ENCODE measurements at places on chromosomes 7 and 10. TPM values are rescaled to one million over a fixed set of nuclear protein-coding genes. Genes with fewer than 3 reads are reported as not detected.

DNA sequence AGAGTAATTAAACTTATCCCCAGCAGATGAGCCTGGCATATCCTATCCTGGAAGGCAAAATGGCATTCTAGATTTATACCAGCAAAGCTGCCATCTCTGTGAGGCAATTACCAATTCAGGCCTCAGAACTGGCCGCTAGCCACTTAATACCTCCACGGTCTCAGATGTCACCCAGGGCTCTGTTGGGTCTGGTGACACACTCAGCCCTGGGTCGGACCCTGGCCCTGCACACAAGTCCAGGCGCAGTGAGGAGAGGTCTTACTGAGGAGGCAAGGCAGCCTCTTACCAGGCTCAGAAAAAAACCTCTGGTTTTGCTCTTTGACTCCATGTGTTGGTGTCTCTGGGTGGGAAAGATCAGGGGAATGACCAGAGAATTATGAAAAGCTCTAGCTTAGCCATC, 186.6 kb downstream of the EMX2 start:
- DNase-seq, result no peak

- no peak for DNase-seq
Measured at GRCh38 chr10:48214716-48215485, 59.6 kb downstream of the FRMPD2 start.

DNA sequence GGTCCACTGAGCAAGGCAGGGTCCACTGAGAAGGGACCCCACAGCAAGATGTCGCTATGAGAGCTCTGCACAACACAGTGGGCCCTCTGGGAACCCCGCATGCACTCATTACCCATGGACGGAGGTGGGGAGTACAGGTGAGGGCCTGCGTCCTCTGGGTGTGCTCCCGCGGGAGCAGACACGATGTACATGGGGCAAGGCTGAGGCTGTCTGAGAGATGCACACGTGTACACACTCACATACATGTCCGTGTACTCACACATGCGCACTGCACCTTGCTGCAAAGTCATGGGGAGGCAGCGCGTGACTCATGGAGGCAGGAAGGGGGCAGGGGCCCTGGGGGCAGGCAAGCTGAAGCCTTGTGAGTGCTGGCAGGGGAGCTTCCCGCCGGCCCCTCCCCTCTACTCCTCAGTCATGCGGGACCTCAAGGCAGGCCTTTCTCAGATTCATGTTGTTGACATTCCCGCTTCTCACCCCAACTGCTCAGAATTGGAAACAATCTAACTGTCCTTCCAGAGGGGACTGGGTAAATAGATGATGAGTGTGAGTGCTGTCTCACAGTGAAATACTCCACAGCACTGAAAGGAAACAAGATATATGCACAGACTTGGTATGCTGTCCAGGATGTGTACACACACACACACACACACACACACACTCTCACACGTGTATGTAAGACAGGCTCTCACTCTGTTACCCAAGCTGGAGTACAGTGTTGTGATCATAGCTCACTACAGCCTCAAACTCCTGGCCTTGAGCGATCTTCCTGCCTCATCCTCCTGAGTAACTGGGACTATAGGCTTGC, 40.0 kb downstream of the GOLGA7B start:
- no peak for DNase-seq

GRCh38 chr7:24017519-24017918, 266.5 kb upstream of the NPY start:
- no peak for DNase-seq

DNA sequence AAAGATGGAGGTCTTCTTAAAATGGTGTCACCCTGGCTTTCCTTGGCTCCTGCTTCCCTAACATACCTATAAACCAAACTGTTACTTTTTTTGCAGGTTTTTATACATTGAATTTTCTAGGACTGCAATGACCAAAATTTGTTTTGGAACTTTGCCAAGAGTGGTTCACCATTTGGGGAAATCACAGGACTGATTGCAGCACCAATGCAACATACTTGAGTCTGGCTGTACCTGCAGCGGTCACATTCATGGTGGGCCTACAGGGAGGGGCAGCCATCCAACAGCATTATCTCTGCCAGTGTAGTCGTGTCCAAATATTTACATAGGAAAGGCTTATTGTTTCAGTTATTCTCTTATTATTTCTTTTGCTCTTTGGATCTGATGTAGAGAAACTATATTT, 69.0 kb downstream of the HACD1 start:
- DNase-seq, result no peak

GRCh38 chr7:96253441-96253840, 68.5 kb downstream of the SLC25A13 start:
- no peak for DNase-seq

DNA sequence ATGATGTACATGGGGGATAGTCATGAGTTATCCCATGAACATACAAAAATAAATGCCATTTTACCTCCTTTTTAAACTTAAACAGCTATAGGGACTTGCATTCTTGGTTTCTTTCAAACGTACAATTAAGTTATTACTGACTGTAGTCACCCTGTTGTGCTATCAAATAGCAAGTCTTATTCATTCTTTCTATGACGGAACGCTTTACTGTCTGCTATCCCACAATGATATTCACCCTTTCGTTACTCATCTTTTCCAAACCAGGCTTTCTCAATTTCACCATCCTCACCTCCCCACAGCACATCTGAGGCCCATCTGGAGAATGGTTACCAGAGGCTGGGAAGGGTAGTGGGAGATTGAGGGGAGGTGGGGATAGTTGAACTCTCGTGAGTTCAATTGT, 218.8 kb downstream of the PHF14 start:
- DNase-seq, result peak; percentile 37

DNA sequence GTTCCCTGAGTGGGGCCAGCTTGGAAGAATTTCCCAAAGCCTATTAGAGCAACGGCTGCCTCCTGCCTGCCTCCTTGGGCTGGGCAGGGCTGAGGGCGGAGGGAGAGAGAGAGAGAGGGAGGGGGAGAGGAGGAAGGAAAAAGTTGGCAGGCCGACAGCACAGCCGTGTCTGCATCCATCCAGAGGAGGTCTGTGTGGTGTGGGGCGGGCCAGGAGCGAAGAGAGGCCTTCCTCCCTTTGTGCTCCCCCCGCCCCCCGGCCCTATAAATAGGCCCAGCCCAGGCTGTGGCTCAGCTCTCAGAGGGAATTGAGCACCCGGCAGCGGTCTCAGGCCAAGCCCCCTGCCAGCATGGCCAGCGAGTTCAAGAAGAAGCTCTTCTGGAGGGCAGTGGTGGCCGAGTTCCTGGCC, at the start of gene AQP1:
AQP1 (plus strand) TSS at position 293 of the 409 bp plus-strand sequence; CDS start at position 350, 57 bp downstream.
- DNase-seq, result no peak

- DNase-seq, result no peak
Measured at GRCh38 chr7:149723082-149723767, 50.2 kb downstream of the ZNF467 start.

DNA sequence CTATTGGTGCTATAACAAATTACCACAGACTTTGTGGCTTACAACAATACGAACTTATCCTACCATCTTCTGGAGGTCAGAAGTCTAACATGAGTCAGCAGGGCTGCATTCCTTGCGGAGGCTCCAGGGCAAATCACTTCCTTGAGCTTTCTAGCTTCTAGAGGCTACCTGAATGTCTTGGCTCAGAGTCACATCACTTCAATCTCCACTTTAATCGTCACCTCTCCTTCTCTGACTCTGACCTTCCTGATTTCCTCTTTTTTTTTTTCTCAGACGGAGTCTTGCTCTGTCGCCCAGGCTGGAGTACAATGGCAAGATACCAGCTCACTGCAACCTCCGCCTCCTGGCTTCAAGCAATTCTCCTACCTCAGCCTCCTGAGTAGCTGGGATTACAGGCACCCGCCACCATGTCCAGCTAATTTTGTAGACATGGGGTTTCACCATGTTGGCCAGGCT, 44.6 kb upstream of the ANAPC16 start:
- peak; percentile 35 for DNase-seq

- DNase-seq, result no peak
Measured at GRCh38 chr7:116089293-116089692, 58.7 kb upstream of the TFEC start.

GRCh38 chr10:86203162-86203905, 163.3 kb downstream of the GRID1 start:
- peak; percentile 2 for DNase-seq

GRCh38 chr10:87507879-87508483, 3.3 kb downstream of the MINPP1 start:
- no peak for DNase-seq

- DNase-seq, result peak; percentile 92
Measured at GRCh38 chr7:74598558-74598957, 59.0 kb upstream of the GTF2I start.

GRCh38 chr10:25048450-25048849, 32.0 kb downstream of the THNSL1 start:
- peak; percentile 32 for DNase-seq

- DNase-seq, result no peak
Measured at GRCh38 chr7:127239814-127240213, 12.9 kb downstream of the GRM8 start.

- no peak for DNase-seq
Measured at GRCh38 chr7:158959954-158960353, 103.6 kb downstream of the DYNC2I1 start.

GRCh38 chr10:35412900-35413491, 76.7 kb downstream of the CCNY start:
- peak; percentile 67 for DNase-seq

DNA sequence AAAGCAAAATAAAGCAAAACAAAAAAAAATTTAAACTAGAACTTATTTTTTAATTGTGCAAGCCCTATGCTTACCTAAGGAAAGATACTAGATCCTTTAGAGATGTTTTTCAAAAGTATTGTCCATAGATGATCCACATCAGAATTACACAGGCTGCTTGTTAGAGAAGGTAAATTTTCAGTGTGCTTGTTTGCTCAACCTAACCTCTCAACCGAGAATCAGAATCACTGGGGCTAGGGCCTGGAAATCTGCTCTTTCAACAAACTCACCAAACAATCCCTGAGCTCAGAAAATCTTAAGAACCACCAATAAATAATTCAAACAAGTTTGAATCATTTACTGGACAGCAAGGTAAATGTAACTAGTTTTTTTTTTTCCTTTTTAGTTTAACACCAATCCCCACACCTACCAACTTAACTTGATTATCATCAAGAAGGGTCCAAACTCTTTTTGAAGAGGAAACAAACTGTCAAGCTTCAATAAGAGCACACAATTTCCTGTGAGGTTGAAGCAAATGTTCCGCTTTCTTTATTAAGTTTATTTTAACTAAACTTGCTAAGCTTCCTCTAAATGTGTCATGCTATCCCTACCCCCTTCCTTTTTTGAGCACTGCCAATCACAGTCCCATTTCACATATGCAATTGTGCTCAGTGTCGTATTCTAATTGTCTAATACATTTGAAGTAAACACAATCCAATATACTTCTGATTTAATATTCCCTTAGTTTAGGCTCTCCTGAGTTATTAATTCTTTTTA, 7.4 kb upstream of the TSPAN33 start:
- no peak for DNase-seq

DNA sequence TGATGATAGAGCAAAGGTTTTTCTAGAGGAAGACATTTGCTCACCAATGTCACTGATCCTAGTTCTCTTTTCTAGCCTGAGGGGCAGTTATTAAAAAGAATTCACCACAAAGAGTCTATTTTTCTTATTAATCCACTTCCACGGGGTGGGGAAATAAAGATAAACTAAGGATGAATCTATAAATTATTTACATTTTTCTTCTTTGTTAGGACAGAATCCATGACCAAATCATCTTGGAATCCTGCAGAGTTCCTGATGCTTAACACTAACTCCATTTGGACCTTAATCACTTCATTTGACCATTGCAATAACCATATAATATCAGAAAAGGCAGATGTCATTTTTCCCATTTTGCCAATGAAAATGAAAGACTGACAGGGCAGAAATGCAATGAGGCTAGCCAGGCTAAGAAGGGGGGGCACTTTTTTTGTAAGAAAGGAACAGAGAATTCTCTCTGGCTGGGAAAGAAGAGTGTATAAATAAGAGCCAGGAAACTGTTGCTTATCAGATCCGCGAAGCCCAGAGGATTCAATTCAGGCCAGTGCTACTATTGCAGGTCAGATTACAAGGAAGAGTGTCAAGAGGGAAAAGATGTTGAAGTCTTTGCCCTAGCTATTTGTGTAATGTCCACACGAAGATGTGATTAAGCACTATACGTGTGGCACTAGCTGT, 433.2 kb downstream of the TNS3 start:
- no peak for DNase-seq

GRCh38 chr10:22633106-22633505, 81.3 kb downstream of the PIP4K2A start:
- no peak for DNase-seq

ZNF488 gene
- 0.31 TPM for total RNA-seq

CFAP43 gene
- not detected for total RNA-seq

ANKRD30A gene
- not detected for total RNA-seq

TFR2 gene
- not detected for total RNA-seq

COL1A2 gene
- total RNA-seq, result 1,654 TPM

SMKR1 gene
- 3.9 TPM for total RNA-seq

MAGI2 gene
- total RNA-seq, result 5.7 TPM

STRA8 gene
- not detected for total RNA-seq

SAP25 gene
- 0.21 TPM for total RNA-seq

Measured in myocyte (in vitro differentiated cells).